ENCODE measurements at places on chromosomes 3 and 15.

DNA sequence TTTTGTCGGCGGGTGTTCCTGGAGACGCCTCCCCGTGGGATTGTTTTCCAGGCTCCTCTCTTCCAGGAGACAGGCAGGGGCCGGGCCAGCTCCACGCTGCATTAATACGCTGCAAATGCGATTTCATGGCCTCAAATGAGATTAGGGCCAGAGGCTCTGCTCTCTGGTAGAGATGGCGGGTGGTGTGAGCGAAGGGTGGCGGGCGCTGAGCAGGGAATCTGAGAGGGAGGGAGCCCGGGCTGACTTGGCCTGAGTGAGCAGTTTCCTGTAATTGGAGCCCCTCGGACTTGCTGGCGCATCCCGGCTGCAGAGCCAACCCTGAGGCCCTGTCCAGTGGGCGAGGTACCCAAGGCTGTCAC, 7.4 kb upstream of the CCDC33 start:
- DNase-seq = no peak

- DNase-seq = no peak
These were observed 23.3 kb downstream of the SLC6A20 start for GRCh38 chr3:45773072-45773471.

- DNase-seq = no peak
These were observed 368.7 kb downstream of the FOXP1 start for GRCh38 chr3:71214797-71215196.

GRCh38 chr3:180189310-180189648, 152.5 kb upstream of the PEX5L start:
- DNase-seq = no peak

DNA sequence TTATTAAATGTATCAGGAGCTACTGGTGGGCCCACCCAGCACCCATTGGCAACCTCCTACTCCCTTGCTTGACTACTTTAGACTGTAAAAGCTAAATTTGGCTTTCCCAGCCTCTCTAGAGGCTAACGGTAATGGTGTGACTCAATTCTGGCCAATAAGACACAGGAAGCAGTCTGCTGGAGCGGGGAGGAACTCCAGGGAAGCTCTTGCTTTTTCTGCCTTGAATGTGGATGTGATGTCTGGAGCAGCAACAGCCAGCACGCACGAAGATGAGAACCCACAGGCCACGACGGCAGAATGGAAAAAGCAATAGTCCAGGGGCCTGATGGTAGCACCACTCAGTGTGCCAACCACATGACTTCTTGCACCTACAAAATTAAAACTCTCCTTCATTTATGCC, 39.9 kb downstream of the RAB6B start:
- no peak for DNase-seq

DNA sequence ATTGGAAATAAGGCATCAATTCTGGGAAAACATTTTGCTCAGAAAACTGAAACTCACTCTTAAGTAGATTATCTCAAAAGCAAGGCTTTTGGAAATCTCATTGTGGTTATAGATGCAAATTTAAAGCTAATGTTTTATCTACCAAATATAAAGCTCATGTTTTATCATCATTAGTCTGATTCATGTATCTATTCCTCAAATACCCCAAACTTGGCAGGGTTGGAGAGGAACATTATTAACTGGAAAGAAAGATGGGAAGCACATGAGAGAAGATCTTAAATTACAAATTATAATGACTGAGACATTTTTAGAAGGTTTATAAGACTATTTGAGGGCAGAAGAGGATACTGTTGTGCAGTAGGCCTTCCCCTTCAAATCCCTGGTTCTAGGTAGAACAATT, 137.3 kb upstream of the TGFBR2 start:
- DNase-seq = no peak

DNA sequence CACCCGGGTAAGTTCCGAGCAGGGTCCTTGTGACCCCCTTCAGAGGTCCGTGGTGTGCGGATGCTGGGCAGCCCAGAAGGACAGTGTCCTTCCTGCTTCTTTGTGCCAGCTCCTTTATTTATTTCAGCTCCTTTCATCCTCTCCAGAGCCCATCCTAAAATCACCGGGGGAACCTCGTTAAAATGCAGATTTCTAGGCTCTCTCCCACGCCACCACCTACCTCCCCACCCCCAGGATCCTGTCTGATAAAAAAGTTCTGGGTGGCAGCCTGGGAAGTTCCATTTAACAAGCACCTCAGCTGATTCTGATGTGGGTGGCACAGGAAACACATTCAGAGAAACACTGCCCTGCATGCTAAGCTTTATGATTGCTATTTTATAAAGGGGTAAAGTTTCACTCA, 12.5 kb upstream of the IGF1R start:
- DNase-seq = no peak

DNA sequence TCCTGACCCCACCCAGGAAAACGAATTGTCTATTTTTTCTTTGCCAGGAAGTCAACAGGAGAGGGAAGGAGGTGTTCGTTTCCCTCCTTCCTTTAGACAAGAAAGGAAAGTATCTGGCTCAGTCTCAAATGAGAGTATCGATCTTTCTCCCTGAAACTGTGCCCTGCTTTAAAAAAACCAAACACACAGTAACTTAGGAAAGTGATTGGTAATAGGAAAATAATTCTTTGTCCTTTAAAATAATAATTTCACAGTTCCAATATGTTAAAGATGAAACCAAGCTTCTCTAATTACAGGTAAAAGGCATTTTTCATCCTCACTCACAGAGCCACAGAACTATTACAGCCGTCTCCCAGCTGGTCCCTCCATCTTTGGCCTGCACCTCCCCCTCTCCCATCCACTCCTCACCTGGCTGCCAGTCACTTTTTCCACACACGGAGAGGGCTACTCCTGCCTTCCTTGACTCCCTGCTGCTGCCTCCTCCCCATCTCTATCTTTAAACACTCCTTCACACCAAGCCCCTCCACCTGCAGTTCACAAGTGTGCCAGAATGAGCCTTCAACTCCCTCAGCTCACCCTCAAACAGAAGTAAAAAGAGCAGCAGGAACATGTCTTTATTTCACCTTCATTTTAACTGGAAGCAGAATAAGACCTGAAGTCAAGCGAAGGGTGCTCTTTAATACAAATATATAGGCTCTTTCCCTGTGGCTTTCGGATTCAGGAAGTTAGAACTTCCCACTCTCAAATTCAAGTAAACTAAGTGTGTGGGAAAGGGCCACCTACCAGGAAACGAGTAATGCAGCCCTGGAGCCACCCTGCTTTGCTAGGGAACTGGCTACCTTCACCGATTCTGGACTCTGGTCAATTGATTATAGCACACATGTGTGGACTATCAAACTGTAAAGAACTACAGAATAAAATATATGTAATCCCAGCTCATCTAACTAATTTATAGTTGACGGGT, 116.4 kb downstream of the SENP2 start:
- DNase-seq = peak; percentile 31

DNA sequence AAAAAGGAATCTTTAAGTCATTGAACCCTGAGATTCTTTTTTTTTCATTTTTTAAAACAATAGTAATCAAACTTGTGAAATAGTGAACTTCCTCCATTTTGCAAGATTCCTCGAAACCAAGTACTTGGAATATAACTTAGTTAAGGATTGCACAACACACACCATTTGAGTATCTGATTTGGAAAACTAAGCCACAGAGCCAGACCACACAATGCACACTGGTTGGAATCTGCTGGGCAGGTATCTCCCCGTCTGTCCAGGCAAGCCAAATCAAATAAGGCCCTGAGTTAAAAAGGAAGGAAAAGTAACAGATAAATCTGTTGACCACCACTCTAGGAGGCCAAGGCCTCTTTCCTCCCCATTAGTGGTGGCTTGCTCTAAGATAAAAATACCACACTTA, 177.5 kb upstream of the ICE2 start:
- no peak for DNase-seq

GRCh38 chr15:67350042-67350441, 95.5 kb downstream of the IQCH start:
- no peak for DNase-seq

Data from NCI-H2227 treated with DMSO at 0.1 percent for 48 hours (cell line).